ENCODE measurements at places on chromosomes 5 and 9.

DNA sequence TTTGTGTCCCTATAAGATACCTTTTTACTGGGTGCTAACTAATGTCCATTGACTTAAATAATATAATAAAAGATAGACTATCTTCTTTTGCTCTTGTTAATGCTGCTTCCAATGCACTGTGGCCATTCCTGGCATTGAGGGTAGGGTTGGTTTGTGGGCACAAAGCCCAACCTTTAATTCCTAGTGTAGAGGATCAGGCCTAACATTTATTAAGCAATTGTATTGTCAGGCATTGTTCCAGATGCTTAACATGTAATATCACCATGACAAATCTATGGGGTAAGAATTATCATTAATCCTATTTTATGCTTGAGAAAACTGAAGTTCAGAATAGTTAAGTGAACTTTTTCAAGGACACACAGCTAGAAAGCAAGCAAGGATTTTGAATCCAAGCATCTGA, 60.4 kb upstream of the GPBP1 start:
- DNase-seq, result no peak

GRCh38 chr9:33331377-33331891, 41.1 kb downstream of the NFX1 start:
- DNase-seq, result no peak

GRCh38 chr9:68927165-68927564, 86.7 kb downstream of the PRKACG start:
- DNase-seq, result no peak

DNA sequence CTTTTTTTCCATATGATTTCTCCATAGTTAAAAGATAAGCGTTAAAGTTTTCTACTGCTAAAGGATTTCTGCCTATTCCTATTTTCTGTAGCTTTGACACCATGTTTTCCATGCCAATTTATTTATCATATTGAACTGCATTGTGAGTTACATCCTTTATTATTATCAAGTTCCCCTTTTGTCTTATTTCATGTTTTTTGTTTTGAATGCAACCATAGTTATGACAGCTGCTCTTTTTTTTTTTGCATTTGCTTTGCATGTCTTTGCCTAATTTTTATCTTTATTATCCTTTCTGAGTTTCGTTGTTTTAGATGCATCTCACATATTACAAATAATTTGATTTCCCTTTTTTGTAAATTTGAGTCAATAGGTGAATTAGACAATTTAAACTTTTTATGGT, 161.5 kb downstream of the DEPDC1B start:
- DNase-seq, result no peak

DNA sequence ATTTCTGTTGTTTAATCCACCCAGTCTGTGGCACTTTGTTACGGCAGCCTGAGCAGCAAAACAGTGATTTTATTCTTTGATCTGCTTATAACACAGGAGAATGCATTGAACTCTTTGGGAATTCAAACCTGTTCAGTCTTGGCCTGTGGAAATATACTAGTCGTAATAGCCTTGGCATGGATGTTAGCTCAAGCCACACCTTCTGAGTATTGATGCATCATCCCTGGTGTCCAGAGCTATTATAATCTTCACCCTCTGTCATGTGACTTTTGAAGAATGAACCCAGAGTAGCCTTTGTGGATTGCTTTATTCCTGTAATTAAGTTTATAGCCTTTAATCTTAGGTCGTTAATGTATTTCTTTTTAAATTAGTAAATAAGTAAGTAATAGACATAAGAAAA, 50.8 kb upstream of the TEX48 start:
- no peak for DNase-seq

DNA sequence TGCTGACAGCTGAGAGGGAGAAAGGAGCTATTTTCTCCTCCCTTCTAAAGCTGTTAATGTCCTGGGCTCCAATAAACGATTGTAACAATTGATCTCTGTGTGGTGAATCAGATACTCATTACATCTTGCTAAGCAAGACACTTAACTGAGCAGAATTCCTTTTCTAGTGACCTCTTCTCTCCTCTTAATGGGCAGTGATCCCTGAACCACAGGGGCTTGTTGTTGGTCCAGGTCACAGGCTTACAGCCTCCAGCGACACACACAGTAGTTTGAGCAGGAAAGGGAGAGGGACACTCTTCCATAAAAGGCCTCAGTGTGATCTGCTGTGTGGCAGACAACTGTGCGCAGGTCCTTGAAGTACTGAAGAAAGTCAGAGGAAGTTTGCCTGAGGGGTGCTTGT, 58.5 kb upstream of the MYO10 start:
- no peak for DNase-seq

DNA sequence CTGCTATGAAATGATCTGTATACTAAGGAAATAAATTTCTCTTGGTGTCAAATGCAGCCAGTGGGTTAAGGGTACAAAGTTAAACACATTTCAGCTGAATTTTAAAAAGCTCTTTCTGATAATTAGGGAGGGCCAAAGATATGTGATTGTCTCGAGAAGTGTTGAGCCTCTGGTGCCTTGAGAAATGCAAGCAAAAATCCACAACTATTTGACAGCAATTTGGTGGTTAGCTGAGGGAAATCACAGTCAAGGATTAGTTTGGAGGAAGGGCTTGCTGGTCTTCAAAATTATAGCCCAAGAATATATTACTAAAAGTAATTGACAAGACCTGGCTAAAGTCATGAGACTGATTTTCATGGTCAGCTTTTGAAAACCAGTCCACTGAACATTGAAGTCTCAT, 255.7 kb upstream of the PPP1R2B start:
- DNase-seq, result no peak

DNA sequence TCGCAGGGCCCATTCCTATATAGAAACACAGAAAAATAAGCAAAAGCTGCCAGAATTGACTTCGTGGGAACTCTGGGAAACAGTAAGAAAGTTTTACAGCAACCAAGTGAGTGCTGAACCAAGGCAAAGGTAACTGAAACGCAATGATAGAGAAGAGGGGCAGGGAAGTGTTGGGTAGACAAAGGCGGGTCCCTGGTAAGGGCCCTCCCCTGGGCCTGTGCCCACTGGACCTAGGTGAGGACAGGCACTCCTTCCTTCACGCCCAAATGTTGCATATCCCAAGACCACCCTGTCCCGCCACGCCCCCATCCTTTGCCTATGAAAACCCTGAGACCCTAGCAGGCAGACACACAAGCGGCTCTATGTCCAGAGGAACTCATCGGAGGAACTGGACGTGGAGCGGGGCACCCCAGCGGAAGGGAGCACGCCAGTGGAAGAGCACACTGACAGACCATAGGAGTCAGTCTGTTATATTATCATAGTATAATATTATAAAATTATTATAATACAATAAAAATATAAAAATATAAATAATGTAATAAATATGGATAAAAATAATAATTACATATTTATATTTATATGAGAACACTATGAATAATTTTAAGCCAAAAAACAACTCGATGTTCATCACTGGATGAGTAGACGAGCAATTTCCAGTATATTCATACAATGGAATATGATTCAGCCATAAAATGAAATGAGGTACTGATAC, 27.9 kb downstream of the CDKN2A start:
- DNase-seq, result no peak

DNA sequence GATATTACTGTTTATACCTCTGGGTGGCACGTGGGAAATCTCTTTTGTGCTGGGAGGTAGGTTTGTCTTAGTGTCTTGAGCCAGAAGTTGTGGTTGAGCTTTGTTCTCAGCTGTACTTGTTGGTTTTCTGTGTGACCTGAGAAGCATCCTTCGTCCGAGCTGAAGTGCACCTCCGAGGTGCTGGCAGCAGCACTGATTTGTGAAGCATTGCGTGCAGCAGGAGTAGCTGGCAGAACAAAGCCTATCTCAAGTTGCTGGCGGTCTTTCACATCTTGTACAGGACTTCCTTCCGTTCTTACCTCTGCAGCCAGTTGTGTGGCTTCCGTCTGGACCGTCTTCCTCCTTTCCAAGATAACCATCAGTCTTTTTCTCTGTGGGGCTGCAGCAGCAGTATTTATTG, 4.3 kb downstream of the PRRC2B start:
- DNase-seq, result peak; percentile 55

DNA sequence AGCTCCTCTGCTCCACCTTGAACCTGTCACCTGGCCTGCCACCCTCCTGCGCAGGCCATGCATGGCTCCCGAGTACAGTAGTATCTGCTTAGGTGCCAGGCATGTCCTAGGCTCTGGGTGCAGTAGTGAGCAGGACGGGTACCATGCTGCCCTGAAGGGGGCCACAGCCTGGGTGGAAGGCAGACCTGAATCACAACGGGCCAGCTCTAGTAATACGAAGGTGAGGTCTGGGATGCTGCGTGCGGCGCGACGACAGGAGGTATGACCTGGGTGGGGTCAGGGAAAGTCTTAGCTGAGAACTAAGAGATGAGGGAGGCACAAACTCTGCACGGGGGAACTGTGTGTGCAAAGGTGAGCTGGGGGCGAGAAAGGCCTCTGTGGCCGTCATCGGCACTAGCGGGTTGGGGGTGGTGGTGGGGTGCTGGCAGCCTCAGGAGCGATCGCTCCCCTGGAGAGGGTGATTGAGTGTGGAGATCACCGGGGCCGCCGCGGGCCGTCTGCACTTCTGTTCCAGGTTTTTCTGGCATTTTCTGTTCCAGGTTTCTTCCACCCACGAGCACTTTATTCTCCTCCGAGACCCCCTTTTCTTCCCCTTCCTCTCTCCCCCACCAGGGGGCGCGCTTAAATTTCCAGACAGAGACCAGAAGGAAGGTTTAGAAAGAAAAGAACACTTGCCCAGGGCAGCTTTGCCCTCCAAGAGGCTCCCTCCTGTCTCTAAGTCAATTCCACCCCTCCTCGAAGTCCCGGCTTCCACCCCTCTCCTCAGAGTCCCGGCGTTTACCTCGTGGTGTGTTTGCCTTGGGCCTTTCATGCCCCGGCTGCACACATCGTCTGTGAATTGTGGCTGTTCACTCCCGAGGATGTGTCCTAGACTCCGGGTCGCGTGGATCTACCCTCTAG, 15.1 kb downstream of the PDLIM4 start:
- peak; percentile 78 for DNase-seq

DNA sequence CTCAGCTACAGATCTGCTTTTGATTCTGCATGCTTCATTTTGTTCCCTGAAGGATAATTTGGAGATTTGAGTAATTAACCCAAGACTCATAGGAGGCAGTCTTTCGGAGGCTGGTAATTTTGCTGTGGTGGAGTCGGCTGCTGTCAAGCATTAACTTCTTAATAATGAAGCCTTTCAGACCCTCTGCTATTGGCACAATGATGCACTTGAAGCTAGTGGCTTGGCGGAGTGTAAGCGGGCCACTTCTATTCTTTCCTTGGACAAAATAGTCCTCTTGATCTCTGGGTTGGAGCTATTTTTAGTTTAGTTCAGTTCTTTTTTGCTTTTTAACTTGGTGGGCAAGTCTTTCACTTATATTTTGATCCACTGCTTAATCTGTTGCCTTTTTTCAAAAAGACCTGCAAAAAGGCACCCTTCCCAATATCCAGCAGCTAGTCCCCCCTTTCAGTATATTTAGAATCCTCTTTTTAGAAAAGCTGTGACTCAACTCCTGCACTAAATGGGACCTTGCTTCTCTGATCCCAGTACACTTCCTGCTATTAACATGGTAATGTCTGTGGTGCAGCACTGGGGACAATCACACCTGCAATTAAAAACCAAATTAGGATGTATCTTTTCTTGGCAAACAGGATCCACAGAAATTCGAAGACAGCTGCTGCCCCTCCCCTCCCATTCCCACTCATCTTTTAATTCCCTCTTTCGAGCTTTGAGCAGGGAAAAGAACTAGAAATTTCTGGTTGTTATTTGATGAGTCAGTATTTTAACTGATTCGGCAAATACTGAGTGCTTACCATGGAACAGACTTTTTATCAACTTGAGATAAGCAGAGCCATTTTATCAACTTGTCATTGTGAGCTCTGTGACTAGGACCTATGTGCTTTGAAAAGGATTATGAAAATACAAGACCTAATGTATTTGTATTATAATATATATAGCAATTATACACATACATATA, 169.4 kb upstream of the ANKRD55 start:
- peak; percentile 34 for DNase-seq

DNA sequence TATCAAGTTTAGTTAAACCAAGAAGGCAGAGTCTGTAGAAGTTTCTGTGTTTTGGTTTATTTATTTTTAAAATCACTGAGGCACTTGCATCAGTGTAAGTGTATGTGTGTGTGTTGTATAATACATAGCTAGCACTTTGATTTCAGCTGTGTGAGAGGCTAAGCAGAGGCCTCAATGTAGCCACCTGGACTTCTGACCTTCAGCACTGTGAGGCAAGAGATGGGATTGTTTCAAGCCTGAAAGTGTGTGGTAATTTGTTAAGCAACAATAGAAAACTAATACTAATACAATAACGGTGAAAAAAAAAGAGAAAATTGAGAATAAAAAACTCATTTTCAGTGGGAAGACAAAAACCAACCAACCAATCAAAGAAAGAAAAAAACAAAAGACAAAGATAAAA, 327.3 kb downstream of the CDH18 start:
- DNase-seq, result no peak

- no peak for DNase-seq
These were observed 60.6 kb upstream of the FNIP1 start for GRCh38 chr5:131857388-131857787.

- no peak for DNase-seq
These were observed 1.3 kb downstream of the SLC12A7 start for GRCh38 chr5:1110307-1111240.

DNA sequence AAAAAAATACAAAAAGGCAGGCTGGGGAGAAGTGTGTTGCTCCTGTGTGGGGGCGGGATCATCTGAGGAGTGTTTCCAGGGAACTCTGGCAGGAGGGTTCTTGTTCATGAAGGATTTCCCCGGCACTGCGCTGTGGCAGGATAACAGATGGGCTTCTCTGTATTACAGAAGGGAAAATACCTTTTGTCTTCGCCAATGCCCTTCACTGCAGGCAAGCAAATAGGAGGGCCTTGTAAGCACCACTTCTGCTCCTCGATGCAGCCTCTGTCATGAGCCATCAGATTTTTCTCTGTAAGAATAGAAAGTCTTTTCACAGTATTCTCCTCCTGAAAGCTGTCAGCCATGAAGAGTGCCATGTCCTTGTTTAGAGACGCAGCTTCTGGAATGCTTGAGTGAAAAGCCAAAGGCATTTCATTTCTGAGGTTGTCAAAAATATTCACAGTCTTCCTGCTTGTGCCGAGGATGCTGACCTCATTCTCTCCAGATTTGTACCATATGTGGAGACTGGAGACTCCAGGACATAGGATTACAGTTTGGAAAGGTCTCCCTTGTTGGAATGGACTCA, 294.0 kb downstream of the YTHDC2 start:
- peak; percentile 23 for DNase-seq

GRCh38 chr5:58849921-58850667, 267.2 kb downstream of the RAB3C start:
- DNase-seq, result peak; percentile 85

- DNase-seq, result no peak
These were observed 117.9 kb downstream of the ZSWIM6 start for GRCh38 chr5:61449804-61450492.

GRCh38 chr9:127142291-127142690, 19.9 kb upstream of the ANGPTL2 start:
- DNase-seq, result no peak

GRCh38 chr5:125659316-125660023, 763.7 kb upstream of the GRAMD2B start:
- DNase-seq, result peak; percentile 67

GRCh38 chr5:132294728-132295504, 722 bp downstream of the SLC22A4 start:
- peak; percentile 33 for DNase-seq

Measured in lung (tissue), 17 donors.